Muscle of leg (tissue), 16 donors: ENCODE measurements at places on chromosomes 2 and 18.

DNA sequence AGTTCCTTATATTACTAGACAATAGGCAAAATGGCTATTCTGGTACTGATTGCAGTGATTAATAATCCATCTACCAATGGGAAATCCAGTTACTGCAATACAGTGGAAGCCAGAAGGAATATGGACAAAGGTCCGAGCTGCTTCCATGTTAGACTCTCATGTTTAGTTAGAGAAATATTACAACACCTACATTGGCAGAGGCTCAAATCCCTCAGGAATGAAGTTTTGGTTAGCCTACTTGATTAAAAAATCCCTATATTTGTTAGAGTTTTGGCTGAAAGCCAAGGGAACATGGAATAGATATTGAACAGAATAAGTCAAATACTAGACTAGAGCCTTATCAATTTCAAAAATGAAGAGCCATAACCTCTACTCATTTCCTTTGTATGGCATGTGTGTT lies 48.5 kb downstream of the ARL6IP6 start:
- no peaks in the 10 kb centered on the region for H3K27me3 ChIP-seq
- no peak overlapping the region for H3K4me3 ChIP-seq
- H3K36me3 ChIP-seq, result peaks cover 6% of the 10 kb centered on the region
- no peaks in the 10 kb centered on the region for H3K4me1 ChIP-seq
- no peak overlapping the region for H3K27ac ChIP-seq
- peak; percentile 2 for DNase-seq

DNA sequence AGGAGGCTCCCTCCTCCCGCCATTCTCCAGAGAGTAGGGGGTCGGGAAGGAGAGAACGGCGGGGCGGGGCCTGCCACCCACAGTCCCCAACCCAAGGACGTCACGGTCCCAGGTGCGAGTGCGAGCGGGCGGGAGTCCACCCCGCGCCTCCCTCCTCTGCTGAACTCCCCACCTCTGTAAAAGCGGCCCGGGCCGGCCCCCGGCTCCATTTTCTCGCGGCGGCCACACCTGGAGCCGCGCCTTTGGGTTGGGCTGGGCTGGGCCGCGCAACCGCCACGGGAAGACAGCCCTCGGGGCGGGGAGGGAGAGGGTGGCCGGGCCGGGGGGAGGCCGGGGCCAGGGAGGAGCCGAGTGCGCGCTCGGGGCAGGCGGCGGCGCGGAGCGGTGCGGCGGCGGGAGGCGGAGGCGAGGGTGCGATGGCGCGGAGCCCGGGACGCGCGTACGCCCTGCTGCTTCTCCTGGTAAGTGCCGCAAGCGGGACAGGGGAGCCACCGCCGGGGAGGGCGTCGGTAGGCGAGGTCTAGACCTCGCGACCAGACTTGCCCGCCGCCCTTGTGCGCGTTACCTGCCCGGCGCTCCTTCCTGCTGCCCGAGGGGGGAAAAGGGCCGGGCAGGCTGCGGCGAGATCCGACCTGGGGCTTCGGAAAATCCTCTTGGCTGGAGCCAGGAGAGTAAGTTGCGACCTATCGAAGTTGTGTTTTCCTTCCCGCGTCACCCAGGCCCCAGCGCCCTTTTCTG lies at the start of gene DSG2:
TSS of gene DSG2 (plus strand) at position 342 of the 738 bp plus-strand sequence. CDS start at position 417, 75 bp downstream.
- no peak within 1 kb of the TSS for H3K27ac ChIP-seq
- peaks cover 18% of the 10 kb centered on the region for H3K27me3 ChIP-seq
- H3K4me1 ChIP-seq, result peaks cover 7% of the 10 kb centered on the region
- DNase-seq, result peak; percentile 49
- no peaks in the 10 kb centered on the region for H3K36me3 ChIP-seq

DNA sequence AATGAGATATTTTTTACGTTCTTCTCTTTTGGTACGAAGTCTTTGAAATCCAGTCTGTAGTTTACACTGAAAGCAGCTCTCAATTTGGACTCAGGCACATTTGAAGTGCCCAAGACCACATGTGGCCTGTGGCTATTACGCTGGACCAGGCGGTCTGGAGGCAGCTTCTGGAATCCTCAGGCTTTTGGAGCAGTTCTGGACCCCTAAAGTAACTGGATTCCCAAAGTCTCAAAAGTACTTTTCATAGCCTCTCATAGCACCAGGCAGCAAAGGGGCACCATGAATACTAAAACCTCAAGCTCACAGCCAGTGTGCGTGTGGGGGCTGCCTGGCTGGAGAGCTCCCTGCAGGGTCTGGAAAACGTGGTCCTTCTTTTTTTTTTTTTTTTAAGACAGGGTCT lies 119.0 kb downstream of the SMAD7 start:
- no peak overlapping the region for H3K4me3 ChIP-seq
- no peaks in the 10 kb centered on the region for H3K27me3 ChIP-seq
- H3K27ac ChIP-seq, result no peak overlapping the region
- peaks cover 55% of the 10 kb centered on the region for H3K4me1 ChIP-seq
- H3K36me3 ChIP-seq, result no peaks in the 10 kb centered on the region

DNA sequence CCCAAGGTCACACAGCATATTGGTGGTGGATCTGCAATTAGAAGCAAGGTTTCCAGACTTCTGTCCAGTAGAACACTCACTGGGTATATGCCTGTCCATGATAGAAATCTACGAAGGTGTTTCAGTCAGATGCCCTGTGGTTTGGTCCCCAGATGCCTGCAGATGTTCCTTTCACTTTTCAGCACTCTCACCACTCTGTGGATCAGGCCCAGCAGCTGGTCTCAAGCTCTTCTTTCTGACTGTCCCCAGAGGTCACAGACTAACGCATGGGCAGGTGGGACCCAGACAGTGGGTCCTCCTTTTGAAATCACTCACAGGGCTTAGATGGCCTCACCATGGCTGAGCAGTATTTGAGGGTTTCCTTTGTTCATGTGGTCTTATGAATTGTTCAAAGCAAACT lies 376.5 kb downstream of the ALK start:
- no peaks in the 10 kb centered on the region for H3K4me1 ChIP-seq
- no peak overlapping the region for H3K4me3 ChIP-seq
- no peak for DNase-seq
- H3K36me3 ChIP-seq, result no peaks in the 10 kb centered on the region
- no peaks in the 10 kb centered on the region for H3K27me3 ChIP-seq
- H3K27ac ChIP-seq, result no peak overlapping the region

DNA sequence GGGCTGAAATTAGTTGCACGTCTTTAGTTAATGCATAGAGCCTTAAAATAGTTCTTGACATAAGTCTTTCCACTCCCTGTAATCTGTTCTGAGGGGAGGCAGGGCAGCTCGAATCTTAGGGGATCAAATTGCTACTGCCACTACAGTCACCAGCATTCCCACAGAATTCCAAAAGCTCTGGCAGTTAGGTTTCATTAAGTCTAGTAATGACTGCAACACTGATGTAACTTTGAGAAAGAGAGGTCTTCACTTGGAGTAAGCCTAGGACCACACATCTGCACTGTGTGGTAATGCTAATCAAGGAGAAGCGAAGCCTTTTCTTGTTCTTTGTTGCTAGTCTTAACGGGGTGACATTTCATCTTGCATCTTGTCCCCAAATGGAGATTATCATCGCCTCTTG lies 19.3 kb upstream of the NCK2 start:
- H3K4me1 ChIP-seq, result peaks cover 9% of the 10 kb centered on the region
- H3K27ac ChIP-seq, result peak overlapping the region; percentile 76
- no peaks in the 10 kb centered on the region for H3K27me3 ChIP-seq
- H3K36me3 ChIP-seq, result no peaks in the 10 kb centered on the region
